ENCODE measurements at places on chromosomes 6 and 20.

DNA sequence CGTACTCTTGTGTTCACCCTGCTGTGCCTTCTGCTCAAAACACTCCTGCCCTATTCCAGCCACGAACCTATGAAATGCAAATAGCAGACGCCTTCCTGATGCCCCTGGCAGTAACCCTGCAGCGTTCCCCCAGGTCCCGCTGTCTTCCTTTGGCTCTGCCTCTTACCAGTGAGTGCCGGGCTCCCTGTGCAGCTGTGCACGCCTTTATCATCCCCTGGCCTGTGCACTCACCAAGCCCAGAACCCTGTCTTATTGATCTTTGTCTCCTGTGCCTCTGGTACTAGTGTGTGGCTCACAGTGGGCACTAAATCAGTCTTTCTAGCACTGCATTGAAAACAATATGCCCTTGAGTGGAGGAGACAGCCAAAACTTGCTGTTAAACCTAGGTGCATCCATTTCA lies 19.7 kb downstream of the ZDHHC14 start:
- DNase-seq = no peak

GRCh38 chr6:87082160-87082721 lies 12.7 kb downstream of the CGA start:
- no peak for DNase-seq

- DNase-seq = no peak
Observed at GRCh38 chr6:32216998-32217397, 6.9 kb downstream of the NOTCH4 start.

DNA sequence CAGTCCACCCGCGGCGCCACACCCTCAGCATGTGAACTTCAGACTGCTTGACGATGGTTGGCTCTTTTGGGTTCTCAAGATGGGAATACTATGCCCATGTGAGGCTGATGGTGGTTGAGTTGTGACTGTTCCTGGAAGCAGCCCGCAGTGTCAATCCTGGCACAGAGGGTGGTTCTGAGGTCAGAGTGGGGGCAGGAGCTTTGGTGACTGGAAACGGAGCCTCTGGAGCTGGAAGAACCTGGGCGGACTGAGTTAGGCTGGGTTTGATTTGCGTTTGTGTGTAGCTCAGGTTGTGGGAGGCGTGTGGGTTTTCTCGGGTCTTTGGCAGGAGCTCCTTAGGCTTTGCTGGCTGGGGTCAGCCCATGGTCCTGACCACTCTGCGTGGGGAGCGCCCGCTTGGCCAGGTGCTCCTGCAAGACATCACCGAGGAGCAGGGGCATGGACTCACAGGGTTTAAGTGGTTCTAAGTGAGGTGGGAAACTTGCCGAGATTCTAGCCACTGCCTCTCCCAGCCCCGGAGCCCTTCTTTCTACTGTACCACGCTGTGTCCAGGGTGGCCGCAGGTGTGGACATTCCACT lies 37.3 kb upstream of the SLC22A1 start:
- no peak for DNase-seq

DNA sequence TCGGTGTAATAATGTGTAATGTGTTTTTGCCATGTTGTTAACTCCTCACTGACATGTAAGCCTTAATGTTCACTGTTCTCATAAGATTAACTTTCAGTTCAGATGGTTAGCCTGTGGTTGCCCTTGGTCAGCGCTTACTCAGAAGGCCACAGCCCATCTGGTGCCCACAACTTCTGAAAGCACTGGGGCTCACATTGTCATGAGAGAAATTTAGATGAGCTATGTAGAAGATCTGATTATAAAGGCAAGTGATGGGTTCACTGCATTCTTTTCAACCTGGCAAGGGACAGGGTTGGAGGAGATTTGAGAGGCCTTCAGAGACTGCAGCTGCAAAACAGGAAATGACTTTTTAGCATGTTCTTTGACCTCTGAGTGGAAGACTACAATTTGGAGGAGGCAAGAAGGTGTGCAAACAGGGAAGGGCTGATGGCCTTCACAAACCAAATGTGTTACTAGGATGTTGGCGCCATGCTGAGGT lies 242.3 kb upstream of the SUPT3H start:
- no peak for DNase-seq

DNA sequence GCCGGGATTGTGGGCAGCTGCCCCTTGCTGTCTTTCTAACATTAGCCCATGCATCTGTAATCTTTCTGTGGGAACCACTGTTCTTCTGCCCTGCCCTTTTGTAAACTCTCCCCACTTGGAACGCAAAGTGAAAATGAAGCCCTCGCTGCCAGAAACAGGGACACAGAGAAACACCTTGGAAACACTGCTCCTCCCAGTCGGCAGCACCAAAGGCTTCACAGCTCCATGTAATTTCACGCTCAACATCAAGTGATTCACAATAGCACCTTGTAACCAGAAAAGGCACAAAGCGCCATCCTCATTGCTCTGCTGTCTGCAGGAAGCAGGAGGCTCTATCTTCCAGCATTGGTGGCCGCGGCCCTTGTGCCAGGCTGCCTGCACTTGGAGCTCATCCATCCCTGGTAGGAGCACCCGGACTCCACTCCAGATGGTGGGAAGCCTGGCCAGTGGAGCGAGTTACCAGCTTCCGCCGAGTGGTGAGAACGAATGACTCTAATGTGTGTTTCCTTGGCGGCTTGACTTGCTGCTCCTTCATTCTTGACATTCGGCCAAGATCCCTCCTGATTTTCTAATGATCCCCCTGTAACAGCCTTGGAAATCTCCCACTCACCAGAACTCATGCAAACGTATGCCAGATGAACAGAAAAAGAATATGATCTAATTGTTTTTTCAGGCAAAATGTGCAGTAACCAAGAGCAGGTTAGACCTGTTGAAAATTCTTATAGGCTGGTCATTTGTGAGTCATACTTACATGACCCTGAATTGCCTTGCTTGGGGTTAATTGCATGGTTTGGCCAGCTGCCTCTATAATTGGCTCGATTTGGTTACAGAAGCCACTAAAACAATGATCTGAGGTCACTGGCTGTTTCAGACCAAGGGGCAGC lies 169.1 kb upstream of the CDYL start:
- peak; percentile 80 for DNase-seq

GRCh38 chr6:152341596-152341995 lies 295.6 kb downstream of the SYNE1 start:
- DNase-seq = no peak

Measured in DMS 273 treated with DMSO at 0.1 percent for 48 hours (cell line).